Dermis microvascular lymphatic vessel endothelial cell (primary cell): ENCODE measurements at places on chromosomes 2 and 18.

GRCh38 chr2:222733846-222734702 is 62.6 kb downstream of the MOGAT1 start:
- DNase-seq, result peak; percentile 35

- DNase-seq, result no peak
Observed at GRCh38 chr18:23231340-23232021, 96.2 kb downstream of the CABLES1 start.

DNA sequence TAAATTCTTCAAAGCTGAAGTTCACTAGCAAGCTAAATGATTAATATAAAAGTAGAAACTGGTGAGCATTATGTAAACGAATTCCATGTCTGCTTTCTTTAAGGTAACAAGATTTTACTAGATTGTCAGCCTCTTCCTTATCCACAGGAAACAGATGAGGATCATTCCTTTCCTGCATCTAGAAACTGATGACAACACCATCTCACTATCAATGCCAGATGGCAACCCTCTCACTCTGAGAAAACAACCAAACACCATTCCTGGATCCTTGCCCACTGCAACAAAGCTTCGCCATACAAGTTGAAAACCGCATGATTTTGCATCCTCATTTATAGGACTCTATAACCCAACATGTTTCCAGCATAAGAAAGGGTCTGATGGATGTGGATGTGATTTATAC is 122.9 kb downstream of the ZNF521 start:
- peak; percentile 99 for DNase-seq

- peak; percentile 92 for DNase-seq
Observed at GRCh38 chr2:160224060-160224459, 24.0 kb upstream of the ITGB6 start.

DNA sequence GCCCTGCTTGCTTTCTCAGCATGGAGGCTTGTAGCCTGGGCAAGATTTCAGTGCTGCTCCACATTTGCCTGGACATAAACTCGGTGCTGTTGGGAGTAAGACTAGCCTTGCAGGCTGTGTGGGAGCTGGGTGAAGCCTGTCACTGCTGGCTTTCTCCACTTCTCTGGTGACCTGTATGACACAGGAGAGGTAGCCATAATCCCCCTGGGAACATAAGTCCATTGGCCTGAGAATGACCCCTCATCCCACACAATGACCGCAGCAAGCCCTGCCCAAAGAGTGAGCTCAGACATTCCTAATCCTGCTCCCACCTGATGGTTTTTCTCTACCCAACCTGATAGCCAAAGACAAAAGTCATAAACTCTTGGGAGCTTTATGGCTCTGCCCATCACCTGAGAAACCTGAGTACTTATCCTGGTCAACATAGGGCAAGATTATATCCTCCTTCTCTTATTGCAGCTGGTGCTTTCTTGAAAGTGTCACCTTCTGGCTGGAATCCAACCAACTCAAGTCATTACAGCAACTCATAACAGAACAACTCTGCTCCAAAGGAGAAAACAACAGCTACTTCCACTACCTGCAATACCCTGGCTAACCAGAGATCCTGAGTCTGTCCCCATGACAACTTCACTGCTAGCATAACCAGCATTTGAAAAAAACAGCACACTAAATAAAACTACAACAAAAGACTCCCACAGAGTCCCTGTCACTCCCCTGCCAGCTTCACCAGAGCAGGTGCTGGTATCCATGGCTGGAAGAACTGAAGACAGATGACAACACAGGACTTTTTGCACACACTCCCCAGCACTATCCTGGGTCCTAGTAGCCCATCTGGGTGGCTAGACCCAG is 834.4 kb upstream of the DDX18 start:
- DNase-seq, result no peak

GRCh38 chr2:232521959-232522622 is 1.9 kb downstream of the PRSS56 start:
- DNase-seq, result no peak

DNA sequence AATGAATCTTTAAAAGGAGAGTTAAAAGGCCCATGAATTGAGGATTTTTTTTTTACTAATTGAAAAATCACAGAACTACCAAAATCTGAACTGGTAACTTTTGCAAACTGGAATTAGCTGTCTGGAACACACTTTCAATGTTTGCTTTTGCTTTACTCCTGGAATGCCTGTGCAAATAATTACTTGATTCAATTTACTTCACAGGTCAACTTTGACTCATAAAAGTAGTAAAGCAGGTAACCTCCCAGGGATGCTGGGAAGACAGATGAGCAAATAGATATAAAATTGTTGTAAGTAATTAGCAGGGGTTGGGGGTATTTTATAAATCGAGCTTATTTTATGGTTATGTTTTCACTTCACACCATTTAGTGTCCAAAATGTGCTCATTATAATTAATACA is 398.3 kb upstream of the HNRNPA3 start:
- DNase-seq, result no peak

DNA sequence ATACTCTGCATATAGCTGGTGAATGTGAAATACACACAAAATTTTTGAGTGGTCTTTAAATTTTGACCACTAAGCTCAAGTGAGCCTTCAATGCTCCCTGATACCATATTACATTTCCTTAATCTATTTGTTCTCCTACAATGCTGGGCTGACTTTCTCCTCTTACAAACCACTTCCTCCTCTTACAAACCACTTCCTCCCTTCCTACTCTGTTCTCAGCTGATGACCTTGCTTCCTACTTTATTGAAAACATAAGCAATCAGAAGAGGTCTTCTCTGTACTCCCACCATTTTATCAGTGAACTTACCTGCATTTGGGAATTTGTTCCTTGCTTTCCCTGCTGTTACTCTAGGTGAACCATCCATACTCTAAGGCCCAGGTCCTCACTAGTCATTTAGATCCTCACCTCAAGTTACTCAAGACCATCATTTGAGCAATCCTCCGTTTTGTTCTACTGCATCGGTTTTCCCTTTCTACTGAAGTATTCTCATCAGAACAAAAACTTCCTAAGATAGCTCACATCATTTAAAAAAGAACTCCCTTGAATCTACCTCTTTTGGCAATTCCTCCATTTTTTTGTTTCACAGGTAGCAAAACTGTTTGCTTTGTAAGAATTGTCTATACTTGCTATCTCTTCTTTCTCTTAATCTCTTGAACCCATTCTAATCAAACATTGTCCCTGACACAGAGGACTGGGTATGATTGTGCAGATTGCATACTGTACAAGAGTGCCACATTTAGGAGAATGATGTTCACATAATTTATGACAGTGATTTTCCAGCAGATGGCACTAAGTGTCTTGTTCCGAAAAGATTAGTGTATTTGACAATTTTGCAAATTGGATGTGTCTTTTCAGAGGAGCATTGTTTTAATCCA is 96.5 kb downstream of the EPB41L5 start:
- peak; percentile 50 for DNase-seq

- DNase-seq, result peak; percentile 74
Observed at GRCh38 chr2:235026649-235027557, 75.1 kb downstream of the SH3BP4 start.

DNA sequence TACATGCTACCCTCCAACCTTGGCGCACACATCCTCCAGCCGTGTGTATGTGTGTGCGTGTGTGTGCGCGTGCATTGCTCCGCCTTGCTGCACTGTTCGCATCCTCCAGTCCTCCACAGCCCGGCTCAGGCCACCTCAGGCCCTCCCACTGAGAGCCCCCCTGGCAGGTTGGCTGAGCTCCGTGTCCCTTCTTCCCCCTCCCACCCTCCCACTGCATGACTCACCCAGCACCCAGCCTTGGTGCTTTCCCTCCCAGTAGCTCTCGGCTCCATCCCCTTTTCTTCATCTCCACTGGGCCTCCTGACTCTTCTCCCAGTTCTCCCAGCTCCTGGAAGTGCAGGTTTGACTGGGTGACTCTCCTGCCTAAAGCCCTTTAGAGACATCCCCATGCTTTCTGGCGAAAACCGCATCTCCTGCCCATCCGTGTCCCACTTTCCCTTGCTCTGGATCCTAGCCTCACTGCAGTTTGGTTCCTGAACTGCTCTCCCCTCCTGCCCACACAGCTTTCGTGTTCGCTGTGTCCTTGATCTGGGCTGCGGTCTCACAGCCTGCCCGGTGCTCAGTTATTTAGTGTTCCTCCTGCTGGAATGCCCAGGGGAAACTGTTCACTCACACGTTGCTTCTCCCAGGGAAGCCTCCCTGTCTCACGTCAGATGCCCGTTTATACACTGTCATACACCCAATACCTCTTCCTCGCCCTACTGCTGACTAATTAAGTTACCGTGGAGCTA is 4.9 kb downstream of the TMEM177 start:
- DNase-seq, result no peak

DNA sequence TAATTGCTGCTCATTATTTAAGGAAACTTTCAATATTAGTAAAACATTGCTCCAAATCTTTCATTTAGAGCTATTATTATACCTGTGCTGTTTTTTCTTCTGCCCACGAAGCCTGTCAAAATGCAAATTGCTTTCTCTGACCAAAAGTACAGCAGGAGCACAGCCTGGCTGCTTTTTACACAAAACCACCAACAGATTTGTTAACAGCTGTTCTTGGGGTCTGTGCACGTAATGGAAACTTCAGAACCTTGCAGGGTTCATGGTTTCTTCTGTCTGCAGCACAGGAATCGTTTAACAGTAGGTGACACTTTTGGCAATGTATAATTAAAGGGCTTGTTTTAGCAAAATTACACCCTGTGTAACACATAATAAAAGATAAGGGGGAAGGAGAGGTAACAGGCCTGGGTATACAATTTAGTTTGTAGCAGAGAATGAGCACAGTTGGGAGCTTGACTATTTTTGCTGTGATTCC is 447.3 kb downstream of the KCNJ3 start:
- DNase-seq, result no peak

- no peak for DNase-seq
Observed at GRCh38 chr18:48707636-48708296, 168.9 kb downstream of the CTIF start.

- DNase-seq, result no peak
Observed at GRCh38 chr18:25080211-25080610, 271.8 kb downstream of the ZNF521 start.

DNA sequence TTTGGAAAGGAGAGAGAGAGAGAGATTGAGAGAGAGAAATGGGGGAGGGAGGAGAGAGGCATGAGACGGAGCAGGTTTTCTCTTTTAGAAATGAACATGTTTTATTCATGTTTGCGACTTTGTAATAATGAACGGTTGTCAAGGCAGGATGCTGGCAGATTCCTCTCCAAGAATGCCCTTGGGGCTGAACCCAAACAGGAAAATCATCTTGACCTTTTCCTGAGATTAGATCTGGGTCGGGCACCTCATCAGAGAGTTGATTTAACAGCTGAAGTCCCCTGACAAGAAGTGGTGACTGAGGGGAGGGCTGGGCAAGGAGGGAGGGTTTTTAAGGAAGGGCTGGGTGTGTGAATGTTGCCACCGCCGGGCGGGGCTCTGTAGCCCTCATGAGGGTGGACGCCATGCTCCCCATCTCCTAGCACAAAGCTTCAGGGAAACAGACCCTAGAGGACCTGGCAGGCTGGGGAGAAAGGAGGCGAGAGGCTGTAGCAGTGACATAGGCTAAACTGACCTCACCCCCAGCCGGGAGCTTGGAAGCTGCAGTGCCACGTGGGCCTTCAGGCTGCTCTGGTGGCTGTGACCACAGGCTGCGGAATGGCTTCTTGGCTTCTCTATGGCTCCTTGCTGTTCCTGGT is 60.0 kb downstream of the LIPG start:
- no peak for DNase-seq

- DNase-seq, result no peak
Observed at GRCh38 chr2:235564884-235565530, 71.2 kb downstream of the AGAP1 start.

DNA sequence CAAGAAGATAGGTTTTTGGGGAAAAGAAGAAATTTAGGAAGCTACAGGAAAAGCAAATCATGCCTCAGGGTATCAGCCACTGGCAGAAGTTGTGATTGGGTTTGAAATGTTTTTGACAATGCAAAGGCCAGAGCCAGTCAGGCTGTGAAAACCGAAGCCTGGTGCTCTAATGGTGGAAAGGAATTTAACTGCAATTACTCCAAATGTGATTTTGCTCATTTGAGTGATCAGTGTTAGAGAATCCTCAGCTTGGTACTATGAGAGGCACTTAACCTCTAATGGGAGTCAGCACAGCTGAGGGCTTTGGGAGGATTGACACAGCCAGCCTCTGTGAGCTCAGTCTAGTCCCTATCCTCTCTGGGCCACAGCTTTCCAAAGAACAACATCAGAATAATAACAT is 176.5 kb downstream of the LRRTM1 start:
- no peak for DNase-seq

DNA sequence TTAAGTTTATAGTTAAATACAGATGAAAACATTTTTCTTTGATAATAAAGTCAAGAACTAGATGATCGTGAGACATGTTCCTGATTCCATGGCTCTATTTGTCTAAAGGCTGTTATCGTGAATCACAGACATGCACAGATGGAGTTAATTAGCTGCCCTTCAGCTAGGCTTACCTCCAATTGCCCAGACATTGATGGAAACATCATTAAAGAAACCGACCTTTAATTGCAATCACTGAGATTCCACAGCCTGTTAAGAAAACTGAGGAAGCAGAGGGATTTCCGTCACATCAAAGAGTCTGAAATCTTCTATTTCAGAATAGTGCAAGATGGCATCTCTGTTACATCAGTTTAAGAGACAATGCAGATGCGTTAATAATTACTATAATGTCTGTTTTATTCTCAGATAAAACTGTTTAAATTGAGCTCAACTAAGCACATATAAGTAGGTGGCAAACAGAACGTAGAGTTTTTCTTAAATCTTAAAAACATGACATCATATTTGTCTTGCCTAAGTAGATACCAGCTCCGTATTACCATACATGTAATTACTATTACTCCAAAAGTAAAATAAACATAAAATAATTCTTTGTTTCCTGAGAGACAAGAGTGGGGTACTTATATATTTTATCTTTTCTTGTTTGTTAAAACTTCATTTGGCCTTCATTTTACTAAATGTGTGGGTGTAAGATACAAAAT is 23.9 kb upstream of the CRACDL start:
- DNase-seq, result no peak

DNA sequence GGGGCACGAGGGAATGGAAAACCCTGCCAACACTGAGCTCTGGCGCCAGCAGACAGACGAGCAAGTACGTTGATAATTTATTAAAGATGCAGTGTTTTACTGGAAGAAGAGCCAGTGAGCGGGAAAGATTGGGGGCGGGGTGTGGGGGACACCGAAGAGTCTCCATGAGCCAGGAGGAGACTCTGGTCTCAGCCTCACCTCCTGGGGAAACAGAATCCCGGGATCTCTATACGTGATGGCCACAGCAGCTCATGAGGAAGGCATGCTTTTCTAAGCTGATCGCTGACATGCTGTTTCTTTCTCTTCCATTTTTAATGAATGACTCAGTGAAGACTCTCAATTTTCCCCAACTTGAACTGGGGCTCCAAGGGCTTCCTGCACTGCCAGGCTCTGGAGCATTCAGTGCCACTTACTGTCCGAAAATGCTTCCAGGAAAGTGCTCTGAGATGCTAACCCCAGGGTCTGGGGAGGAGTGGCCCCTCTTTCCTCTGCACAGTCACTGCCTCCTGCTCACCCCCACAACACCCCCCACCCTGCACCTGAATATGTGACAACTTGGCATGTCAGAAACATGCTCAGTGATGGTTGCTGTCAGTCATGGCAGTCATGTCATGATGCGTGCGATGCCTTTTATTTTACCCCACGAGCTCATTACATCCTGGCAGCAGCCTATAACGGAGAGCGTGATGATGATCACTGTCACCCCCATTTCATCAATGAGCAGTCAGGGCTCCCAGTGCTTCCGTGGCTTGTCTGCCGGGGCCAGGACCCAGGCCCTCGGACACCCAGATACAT is 164.2 kb upstream of the CAPN13 start:
- DNase-seq, result no peak
